NCI-H1048 (cell line): ENCODE measurements at places on chromosomes 13 and 19.

DNA sequence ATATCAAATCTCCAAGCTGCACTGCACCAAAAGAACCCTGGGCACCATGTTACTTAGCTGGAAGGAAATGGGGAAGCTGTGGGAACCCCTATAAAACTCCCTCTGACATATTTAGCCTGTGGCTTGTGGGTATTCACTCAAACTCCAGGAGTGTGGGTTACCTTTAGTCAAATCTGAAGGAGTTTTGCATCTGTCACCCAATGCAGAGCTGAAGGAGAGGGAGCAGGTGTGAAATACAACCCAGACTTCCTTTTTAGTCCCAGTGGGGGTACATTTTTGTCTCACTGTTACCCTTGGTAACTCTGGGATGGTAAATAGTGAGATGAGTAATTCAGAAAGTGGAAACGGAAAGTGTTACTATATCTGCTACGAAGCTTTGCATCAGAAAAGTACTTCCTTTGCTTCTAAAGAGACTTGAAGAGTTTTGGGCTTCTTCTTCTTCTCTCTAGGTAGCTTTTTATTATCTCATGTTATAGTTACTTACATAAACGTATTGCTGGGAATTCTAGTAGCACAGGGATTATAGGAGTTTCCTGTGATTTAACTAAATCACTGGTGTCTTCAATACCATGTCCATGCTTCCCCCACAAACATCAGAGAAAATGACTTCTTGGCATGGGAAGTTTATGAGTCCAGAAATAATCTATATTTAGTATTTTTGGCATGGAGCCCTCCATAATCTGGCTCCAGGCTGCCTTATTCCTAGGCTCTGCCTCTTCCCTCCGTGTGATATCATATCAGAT lies 105.9 kb downstream of the AKAP11 start:
- DNase-seq: no peak

- DNase-seq: no peak
These were observed 22.9 kb downstream of the OLFM2 start for GRCh38 chr19:9913237-9914000.

DNA sequence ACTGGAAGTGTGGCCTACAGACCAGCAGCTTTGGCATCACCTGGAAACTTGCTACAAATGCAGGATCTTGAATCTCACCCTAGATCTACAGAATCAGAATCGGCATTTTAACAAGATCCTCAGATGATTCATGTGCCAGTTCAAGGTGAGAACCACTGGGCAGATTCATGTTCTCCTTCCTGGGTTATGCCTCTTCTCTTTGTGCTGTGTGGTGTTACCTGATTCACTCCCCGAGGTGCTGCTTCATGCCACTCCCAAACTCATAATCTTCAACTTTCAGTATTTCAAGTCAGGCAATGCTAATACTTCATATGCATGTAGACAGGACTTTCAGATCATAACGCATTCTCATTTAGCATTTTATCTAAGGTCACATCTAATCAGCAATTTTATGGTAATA lies 427.7 kb downstream of the FOXO1 start:
- no peak for DNase-seq

DNA sequence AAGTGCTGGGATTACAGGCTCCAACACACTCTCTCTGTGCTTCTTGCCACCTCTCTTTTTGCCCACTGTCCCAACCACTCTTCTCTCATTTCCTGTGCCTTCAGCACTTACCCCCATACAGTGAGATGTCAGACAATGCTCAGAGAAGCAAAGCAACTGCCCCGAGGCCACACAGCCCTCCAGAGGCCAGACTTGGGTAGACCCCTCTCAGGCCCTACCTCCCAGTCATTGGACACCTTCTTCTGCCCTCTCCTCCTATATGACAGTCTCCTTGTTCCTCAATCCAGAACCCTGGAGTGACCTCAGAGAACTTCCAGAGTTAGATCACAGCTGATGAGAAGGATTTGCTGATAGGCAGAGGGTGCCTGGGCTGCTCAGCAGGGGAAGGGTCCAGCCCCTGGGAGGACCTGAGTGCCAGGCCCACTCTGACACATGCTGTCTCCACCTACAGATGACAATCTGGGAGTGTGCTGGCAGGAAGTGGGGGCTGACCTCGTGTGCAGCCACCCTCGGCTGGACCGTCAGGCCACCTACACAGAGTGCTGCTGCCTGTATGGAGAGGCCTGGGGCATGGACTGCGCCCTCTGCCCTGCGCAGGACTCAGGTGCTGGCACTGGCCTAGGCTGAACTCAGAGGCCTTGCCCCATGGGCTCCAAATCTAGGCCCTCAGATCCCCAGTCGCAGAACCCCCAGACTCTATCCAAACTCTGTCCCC lies 24.4 kb downstream of the LTBP4 start:
- no peak for DNase-seq

DNA sequence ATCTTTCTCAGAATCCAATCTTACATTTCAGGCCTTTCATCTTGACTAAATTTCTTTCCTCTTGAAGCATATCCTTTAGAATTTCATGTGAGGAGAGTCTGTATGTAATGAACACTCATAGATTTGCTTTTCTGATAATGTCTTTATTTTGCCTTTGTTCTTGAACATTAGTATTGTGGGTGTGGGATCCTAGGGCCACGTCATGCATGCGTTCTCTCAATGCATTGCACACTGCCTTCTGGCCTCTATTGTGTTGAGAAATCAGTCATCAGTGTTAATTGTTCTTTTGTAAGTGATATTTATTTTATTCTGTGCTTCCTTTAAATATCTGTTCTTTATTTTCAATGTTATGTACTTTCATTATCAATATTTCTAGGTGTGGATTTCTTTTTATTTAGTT lies 364.9 kb downstream of the OXGR1 start:
- DNase-seq: no peak

DNA sequence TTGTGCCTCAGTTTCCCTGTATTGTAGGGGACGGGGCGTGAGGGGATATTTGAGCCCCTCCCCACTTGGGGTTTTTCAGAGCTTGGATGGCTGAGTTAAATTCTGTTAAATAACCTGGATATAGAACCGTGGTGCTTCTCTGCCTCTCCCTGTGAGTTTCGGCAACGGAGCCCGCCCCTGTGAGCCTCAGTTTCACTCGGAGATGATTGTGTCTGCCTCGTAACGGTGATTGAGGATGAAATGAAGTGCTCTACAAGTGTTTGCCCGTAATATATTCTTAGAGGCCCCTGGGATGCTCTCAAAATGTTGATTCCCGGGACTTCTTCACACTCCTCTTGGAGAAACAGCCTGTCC lies 509 bp downstream of the KXD1 start:
- DNase-seq: no peak

GRCh38 chr13:23087880-23088279 lies 92.9 kb upstream of the SGCG start:
- DNase-seq: peak; percentile 2

- no peak for DNase-seq
These were observed 117.9 kb downstream of the TDRD3 start for GRCh38 chr13:60514891-60515290.

- no peak for DNase-seq
These were observed 18.0 kb upstream of the PNMA8B start for GRCh38 chr19:46513461-46514236.

DNA sequence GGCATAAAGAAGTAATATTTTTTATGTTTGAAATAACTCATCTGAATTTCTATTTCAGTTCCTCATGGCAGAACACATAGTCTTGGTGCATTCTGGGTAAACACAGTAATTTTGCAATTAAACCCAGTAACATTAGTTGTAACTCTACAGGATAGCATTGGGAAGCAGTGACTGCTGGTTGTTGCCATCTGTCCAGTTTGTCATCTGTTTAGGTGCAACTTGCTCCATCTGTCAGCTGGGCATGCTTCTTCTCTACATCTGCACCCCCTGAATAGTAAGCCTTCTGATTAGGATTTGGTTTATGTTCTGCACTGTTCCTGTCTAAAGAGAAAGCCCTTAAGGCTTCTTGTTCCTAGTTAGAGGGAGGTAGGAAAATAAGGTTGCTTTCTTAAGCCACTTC lies 63.5 kb upstream of the CSNK1A1L start:
- no peak for DNase-seq

GRCh38 chr19:41413947-41414346 lies 13.2 kb downstream of the B3GNT8 start:
- no peak for DNase-seq

DNA sequence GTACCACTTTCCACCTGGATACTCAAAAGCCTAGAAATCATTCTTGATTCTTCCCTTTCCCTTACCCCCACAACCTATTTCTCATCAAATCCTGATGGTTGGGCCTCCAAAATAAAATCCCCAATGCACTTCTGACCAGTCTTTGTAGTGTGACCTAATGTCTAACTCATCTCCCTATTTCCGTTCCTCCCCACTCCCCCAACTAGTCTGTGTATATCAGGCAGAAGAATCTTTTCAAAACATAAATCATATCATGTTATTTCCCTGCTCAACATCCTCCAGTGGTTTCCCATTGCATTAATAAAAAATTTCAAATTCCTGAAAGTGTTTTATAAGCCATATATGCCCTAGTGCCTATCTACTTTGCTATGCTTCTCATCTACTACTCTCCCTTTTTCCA lies 17.7 kb downstream of the CCDC122 start:
- no peak for DNase-seq

GRCh38 chr13:67635754-67636153 lies 405.6 kb upstream of the PCDH9 start:
- no peak for DNase-seq

GRCh38 chr13:62643007-62643483 lies 1227.4 kb upstream of the PCDH20 start:
- DNase-seq: no peak

DNA sequence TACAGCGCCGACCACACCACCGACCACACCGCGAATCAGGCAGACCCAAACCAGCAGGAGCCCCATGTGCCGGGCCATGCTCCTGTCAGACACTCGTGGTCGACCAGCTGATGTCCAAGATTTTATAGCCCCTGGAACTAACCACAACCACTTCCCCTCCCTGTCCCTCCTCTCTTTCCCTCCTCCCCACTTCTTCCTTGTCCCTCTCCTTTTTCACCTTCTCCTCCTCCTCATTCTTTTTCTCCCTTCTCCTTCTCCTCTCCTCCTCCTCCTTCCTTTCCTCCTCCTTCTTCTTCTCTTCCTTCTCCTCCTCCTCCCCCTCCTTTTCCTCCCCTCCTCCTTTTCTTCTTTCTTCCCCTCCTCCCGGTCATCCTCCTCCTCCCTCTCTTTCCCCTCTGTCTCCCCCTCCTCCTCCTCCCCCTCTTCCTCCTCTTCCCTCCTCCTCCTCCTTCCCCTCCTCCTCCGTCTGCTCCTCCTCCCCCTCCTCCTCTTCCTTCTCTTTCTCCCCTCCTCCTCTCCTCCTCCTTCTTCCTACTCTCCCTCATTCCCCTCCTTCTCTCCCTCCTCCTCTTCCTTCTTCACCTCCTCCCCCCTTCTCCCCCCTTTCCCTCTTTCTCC lies 670 bp downstream of the BSPH1 start:
- no peak for DNase-seq

- no peak for DNase-seq
These were observed 1042.9 kb downstream of the UQCRFS1 start for GRCh38 chr19:28170066-28170465.

DNA sequence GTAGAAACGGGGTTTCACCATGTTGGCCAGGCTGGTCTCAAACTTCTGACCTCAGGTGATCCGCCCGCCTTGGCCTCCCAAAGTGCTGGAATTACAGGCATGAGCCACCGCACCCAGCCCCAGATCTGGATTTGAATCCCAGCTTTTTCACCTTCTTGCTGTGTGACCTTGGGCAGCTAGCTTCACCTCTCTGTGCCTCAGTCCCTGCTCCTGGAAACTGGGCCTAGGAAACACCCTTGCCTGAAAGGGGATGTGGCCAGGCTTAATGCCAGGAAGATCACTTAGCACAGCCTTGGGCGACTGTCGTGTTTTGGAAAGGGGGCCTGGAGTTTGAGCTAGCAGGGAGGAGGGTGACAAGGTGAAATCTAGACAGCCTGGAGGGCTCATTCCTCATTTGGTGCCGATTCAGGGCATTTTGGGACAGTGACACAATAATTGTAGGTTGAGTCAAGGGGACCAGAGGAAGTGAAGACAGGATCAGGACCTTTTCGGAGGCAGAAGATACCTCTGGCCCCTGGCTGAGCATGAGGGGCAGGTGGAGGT lies 1.8 kb downstream of the PGPEP1 start:
- no peak for DNase-seq
